ENCODE measurements at places on chromosomes 7 and 10.

GRCh38 chr10:55629793-55630490 lies 731.1 kb downstream of the ZWINT start:
- DNase-seq: no peak

DNA sequence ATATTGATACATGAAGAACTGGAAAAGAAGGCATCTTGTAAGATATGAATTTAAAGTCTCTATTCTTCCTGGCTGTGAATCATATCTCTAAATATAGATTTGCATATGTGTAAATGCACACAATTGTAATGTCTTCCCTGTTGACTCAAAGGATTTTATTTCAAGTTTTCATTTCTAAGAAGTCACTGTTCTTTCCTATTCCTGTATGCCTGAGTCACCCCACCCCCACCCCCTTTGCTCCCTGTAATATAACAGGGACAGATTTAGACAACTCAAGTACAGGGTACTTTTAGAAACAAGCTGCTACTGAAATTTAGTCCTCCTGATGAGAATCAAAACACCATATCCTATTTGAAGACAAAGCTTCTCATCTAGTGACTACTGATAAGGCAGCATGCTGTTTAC lies 43.0 kb upstream of the HECTD2 start:
- DNase-seq: no peak

GRCh38 chr7:155741082-155741481 lies 71.2 kb downstream of the SHH start:
- DNase-seq: no peak

DNA sequence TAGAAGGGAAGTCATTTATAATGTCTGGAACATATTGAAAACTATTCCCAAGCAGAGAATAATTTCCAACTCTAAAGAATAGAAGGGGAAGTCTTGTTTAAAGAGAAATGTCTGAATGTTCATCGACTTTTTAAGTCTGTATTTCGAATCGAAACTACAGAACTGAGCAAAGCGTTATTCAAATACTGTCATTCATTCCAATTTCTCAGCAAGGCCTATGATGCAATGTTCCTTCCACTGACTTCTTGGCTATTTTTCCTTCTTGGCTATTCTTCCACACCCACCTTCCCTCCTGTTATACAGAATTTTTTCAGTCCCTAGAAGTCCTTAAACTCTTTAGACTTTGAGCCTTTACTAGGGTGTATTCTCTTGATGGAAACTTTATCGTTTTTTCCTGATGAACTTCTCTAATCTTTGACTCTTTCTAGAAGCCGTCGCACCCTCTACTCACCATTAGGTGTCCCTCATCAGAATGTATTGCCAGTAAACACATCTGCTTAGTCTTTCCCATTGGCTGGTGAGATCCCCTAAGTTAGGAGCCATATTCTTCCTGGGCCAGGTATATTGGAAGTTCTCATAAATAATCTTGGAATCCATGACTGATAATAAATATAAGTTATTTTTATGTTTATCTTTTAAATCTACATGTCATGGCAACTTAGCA lies 235.7 kb upstream of the CCDC6 start:
- DNase-seq: no peak

GRCh38 chr10:70404787-70405036 lies 767 bp downstream of the EIF4EBP2 start:
- no peak for DNase-seq

DNA sequence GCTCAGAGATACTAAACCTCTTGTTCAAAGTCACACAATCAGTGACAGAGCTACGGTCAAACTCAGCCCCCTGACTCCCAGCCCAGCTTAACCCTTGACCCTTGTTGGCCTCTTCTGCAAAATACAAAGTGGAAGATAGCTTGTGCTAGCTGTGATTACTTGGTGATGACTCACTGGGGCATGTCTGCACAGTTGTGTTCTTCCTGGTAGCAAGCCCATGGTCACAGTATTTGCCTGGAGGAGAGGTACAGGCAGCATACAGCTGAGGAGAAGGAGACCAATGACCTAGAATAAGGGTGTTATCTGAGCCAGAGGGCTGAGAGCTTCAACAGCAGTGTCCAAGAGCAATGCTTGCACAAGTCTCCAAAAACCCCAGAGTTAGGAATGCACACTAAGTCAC lies 5.7 kb upstream of the HSPA12A start:
- DNase-seq: no peak

- no peak for DNase-seq
Measured at GRCh38 chr10:93462881-93463280, 19.3 kb downstream of the MYOF start.

DNA sequence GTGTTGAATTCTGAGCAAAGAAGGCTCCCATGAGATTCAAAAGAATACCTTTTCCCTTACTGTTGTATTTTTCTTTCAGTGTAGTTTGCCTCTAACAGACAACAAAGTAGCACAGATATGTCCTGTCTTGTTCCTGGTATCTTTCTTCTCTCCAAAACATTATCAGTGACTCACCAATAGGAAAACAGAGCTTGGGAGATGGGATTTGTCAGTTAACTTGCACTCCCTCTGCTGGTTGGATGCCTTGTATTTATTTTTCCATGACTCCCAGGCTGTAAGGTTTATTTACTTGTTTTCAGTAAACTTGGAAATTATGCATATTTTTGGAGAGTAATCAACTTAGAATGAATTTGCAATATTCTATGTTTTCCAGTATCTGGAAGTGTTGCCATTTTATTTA lies 129.7 kb downstream of the SAMD9 start:
- DNase-seq: no peak

DNA sequence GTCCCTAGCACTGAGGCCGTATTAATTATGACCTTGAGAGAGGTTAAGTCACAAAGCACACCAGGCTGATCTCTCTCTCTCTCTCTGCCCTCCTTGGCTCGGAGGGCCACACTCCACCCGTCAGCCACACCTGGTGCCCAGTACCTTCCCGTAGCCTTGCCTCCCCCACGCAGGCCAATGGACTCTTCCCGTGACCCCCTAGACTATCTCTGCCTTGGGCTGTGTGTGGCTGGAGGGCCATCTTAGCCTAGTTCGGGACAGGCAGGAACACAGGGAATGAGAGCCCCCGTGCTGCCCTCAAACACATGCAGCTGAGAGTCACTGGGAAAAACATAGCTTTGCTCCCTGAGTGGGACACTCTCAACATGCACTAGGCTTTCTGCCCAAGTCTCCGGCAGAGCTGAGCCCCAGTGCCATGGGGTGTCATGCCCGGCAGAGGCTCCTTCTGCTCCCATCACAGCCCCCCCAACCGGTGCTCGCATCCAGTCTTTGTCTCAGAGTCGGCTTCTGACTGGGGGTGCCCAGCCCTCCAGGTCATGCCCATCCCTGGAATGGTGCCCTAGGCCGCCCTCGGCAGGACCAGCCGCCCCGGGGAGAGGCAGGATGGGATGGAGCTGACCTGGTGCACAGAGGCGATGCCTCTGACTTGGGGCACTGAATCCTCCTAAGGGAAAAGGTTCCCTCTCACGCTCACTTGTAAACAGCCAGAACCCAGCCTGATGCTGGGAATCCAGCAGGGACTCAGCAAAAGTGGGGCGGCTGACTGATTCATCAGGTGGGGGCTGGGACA lies 63.0 kb downstream of the TCERG1L start:
- no peak for DNase-seq

DNA sequence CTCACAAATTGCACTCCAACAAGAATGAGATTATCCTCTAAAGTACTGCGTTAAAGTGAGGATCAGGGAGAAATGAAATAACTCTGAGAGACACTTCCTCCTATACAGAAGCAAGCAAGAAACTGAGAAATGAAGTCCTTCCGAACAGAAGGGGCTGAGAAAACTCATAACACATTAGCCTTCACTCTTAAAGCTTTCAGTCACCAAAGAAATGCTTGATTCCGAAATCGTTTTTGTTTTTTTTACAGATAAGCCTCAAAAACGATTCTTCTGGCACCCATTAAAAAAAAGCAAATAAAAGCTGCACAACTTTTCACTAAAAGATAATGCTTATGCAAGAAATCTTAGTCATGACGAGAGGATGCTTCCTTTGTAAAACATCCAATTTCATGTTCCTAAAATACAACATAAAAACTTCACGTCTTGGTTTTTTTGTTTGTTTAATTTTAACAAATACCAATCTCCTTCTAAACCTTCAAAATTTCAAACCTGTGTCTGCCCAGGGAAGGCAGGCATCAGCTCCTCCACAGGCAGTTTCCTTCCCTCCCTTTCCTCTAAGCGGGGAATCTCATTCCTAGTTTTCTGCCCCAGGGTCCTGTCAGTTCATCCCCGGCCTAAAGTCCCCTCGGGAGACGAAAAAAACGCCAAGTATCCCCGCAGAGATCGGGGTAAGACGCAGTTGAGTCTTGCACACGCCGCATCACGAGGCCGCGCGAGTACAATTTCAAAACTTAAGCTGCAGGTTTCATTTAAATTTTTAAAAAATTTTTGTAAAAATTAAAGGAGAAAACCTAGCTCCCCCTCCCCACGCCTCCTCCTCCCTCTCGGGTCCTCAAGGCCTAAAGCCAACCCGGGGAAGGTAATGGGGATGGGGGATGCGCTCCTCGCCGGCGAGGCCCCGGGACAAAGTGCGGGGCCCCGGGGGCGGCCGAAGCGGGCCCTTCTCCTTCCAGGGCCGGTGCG lies 1.1 kb downstream of the BAZ1B start:
- DNase-seq: no peak

DNA sequence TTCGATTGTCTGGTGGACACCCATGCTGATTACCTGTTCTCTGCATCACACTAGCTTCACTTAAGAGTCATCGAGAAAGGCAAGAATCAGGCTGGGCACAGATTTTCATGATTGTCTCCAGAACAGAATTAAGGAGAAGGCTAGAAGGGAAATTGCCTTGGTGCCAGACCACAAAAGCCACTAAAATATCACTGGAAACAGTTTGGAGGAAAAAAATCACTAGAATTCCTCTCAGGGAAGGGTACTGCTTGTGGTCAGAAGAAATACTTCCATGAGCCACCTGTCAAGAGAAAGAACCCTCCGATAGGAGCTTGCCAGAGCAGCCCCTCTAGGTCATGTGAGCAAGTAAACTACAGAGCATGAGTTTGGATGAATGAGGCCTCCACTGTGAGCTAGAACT lies 269.3 kb upstream of the TEX47 start:
- DNase-seq: no peak

- no peak for DNase-seq
Measured at GRCh38 chr7:40538281-40538680, 403.5 kb downstream of the SUGCT start.

GRCh38 chr10:6044060-6044459 lies 18.1 kb downstream of the IL2RA start:
- no peak for DNase-seq

DNA sequence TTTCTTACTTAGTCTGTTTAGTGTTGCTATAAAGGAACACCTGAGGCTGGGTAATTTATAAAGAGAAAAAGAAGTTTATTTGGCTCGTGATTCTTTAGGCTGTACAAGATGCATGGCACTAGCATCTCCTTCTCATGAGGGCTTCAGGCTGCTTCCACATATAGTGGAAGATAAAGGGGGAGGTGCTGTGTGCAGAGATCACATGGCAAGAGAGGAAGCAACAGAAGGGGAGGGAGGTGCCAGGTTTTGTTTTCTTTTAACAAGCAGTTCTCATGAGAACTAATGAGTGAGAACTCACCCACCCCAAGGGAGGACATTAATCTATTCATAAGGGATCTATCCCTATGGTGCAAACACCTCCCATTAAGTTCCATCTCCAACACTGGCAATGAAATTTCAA lies 17.3 kb downstream of the CYP2E1 start:
- DNase-seq: no peak

DNA sequence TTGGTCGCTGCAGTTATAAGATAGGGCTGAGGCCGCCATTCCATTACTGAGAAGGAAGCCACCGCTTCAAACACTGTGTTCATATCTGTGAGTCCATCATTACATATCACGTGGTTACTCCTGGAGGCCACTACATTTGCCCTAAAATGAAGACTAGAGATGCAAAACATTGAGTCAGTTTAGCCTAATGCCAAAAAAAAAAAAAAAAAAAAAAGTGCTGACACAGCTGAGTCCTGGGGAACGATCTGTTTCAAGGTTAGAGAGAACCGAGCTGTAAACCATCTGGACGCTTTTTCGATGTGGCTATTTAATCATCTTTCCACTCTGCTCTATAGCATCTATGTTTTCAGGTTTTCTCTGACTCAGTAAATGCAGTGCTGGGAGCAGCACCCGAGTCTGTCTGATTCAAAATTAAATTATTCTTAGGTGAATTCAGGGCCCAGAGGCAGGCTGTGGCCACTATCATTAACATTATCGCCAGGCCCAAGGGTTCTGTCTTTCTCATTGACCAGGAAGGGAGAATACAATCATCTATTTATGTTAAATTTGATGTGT lies 449.1 kb downstream of the PAXIP1 start:
- DNase-seq: no peak

DNA sequence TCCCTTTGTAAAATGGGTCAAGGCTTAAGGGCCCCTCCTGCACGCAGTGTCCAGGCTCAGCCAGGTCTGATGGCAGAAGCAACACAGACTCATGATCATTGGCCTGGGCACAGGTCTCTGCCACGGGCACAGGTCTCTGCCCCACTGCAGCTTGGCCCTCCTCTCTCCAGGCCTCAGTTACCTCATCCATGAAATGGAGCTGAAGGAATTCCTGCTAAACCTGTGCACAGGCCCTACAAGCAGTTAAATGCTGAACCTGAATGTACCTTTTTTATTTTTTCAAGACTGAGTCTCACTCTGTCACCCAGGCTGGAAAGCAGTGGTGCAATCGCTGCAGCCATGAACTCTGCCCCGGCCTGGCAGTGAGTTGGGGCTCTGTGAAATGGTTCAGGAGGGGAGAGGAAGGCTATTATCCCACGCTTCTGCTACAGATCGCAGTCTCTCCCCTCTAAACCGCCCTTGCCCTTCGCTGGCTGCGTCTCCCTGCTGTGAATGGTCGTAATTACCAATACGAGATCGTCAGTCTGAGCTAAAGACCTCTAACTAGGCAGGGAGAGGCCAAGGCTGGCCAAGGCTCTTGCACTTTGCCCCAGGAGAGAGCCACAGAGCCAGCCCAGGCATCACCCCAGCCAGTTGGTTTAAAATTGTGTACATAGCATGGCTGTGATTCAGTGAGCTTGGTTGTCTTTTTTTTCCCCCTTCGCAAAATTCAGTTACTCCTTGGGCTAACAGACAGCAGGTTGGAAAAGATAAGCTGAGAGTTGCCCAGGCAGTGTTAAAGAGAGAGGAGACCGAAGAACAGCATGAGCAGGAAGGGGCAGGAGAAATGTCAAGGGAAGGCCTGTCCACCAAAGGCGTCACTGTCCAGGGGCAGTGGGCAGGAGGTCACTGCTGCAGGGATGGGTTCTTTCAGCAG lies 93.0 kb upstream of the KCTD7 start:
- DNase-seq: no peak

- no peak for DNase-seq
Measured at GRCh38 chr10:89115876-89116627, 91.1 kb downstream of the CH25H start.

GRCh38 chr10:79131836-79132631 lies 63.3 kb downstream of the ZMIZ1 start:
- no peak for DNase-seq
